ENCODE measurements at places on chromosomes 16 and 17. TPM values are rescaled to one million over a fixed set of nuclear protein-coding genes. Genes with fewer than 3 reads are reported as not detected.

DNA sequence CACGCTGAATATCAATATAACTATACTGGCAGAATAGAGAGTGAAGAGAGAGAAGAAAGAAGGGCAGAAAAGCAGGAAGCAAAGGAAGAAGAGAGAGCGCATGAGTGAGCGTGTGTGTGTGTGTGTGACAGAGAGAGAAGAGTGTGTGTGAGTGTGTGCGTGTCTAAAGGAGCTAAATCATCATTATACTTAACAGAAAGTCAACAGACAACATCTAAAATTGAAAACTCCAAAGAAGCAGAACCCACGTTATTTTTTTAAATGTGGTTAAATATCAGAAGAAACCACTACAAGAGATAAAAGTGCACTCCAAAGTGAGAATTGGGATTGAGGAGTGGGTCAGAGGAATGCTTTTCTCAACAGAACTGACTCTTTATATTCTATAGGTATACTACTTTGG, 77.2 kb downstream of the BRIP1 start:
- no peak for DNase-seq

DNA sequence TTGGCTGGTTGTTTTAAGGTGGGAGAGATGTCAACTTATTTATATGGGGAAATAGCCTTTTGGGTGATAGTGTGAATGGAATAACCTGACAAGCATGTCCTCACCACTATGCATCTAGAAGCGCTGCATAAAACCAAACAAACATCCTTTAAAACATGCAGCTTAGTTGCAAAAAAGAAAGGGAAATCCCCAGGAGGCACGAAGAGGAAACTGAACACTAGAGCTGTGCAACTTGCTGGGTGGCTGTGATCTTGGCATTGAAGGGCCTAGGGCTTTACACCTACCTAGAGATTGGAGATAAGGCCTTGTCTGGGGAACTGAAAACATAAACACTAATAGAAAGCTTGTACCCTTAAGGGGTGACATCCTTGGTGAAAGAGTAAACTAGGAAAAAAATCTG, 7.3 kb downstream of the C16orf54 start:
- no peak for DNase-seq

GRCh38 chr16:81567987-81568748, 123.6 kb downstream of the CMIP start:
- DNase-seq, result no peak

GRCh38 chr17:50685691-50686493, 21.8 kb downstream of the ANKRD40 start:
- DNase-seq, result no peak

- no peak for DNase-seq
These were observed 10.7 kb upstream of the HSD3B7 start for GRCh38 chr16:30974348-30974747.

- no peak for DNase-seq
These were observed 13.1 kb downstream of the MYH11 start for GRCh38 chr16:15843635-15844279.

DNA sequence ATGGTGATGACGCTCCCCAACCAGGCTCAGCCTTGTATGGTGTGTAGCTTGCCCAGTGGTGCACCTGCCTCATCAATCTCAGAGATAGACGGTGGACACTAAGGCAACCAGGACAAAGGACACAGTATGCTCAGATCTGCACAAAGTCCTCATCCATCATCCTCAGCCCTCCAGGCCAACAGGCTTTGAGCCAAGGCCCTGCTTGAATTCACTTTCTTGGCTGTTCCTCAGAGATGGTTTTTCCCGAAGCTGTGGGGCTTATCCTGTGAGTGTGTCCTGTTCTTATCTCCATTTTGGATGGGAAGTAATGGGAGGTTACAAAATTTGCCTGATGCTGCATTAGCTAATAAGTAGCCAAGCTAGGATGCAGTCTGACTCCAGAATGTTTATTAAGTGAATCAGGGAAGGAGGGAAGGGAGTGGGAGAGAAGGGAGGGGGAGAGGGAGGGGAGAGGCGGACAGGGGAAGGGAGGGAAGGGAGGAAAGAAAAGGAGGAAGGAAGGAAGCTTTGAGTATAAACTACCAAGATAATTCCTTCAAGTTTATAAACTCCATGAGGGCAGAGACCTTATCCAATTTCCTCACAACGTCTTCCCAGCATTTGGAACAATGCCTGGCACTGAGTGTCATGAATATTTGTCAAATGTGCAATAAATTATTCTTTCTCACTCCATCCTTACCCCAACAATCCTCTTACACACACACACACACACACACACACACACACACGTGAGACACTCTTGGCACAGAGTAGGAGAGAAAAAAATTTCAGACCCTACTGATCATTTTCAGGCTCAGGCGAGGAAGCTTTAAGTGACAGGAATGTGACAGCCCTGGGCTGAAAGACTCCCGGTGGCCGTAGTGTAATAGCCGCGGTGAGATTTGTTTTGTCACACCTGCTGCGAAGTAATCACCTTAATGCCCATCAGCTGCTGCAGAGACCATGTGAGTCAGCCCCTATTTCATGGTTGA, 84.3 kb downstream of the BMERB1 start:
- DNase-seq, result no peak

DNA sequence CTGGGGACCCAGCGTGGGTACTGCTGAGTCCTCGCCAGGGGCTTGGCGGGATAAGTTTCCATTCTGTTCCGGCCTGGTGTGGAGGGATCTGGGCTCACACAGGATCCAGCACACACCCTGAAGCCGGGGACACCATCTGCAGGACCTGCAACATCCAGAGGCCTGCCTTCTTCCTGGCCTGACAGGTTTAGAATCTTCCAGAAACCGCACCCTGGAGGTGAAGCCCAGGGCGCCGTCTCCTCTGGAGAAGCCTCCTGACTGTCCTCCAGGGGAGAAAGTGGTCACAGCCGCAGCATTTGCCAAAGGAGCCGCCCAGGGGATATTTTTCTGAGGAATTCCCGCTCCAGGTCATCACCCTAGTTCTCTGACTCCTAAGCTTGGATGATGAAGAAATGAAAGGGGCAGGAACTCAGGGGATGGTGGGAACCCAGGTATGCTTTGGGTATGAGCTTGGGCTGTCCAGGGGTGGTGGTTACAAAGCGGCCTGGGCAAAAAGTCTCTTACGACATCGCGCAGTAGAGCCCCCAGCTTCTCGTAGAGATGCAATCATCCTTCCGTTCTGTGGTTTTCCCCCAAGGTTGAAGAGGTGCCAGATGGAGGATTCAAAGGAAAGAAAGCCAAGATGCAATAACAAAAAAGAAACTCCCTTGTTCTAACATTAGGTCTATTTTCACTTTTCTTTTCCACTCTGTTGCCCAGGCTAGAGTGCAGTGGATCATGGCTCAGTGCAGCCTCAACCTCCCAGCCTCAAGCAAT, 9.1 kb upstream of the CRISPLD2 start:
- no peak for DNase-seq

DNA sequence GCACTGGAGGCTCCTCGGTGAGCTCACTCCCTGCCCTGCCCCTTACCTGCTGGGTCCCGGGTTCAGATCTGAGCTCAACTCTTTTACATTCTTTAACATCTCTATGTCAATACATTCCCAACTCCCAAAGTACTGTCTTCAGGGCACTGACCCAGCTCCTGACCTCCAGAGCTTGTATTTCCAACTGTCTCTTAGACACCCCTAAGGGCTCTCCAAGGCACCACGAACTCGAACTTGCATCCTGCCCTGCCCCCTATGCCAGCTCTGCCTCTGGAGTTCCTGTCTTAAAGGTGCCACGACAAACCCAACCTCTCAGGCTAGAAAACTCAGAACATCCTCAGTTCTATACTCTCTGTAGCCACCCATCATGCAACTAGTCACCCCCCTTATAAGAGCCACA, 38.6 kb downstream of the IFT140 start:
- DNase-seq, result no peak

DNA sequence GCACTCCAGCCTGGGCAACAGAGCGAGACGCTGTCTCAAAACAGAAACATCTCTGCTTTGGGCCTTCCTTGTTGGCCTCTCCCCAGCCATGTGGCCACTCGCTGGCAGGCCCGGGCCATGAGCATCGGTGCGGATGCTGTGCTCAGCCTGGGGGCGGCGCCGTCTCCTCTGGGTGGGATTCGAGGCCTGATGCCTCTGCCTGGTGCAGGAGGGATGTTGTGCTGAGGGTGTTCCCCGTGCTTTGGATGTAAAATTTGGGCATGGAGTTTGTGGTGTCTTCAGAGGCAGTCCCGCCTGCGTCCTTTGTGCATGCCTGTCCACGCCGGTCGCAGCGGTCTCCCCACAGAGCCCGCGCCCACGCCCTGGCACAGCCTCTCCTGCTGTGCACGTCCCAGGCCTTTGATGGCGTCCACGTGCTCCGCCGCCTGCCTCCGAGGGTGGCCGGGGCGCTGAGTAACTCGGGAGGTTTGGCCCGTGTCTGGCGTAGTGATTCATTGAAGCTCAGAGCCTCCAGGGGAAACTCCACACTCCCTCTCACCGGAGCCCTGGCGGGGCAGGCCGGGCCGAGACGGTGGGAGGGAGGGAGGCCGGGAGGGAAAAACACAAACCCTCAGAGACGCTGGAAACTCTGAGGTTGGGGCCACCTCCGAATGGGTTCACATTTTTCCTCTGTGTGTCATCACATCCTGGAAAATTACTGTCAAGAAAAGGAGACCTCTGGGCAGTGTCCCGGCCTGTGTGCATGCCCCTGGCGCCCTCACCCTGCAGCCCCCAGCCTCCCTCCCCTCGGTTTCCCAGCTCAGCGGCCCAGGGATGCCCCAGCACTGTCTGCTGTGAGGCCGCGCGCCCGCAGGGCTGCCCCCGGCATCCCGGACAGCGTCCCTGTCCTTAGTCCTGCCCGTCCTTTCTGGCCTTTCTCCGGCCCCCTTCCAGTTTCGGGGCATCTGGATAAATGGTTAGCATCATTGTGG, 19.0 kb downstream of the CENPX start:
- no peak for DNase-seq

DNA sequence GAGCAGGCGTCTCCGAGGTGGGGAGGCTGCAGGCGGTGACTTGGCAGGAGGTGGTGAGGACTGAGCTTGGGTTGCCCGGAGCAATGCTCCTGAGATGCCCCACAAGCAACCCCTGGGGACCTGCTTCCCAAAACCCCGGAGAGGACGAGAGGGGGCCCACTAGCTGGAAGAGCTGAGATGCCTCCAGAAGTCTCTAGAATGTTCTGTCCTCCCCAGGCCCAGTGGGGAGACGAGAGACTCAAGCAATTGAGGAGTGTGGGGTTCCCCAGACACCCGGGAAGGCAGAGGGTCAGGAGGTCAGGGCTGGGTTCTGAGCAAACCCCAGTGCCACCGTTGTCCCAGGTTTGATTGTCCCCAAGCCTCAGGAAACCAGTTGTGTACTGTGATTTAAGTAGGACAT, 21.2 kb upstream of the ATP2C2 start:
- no peak for DNase-seq

DNA sequence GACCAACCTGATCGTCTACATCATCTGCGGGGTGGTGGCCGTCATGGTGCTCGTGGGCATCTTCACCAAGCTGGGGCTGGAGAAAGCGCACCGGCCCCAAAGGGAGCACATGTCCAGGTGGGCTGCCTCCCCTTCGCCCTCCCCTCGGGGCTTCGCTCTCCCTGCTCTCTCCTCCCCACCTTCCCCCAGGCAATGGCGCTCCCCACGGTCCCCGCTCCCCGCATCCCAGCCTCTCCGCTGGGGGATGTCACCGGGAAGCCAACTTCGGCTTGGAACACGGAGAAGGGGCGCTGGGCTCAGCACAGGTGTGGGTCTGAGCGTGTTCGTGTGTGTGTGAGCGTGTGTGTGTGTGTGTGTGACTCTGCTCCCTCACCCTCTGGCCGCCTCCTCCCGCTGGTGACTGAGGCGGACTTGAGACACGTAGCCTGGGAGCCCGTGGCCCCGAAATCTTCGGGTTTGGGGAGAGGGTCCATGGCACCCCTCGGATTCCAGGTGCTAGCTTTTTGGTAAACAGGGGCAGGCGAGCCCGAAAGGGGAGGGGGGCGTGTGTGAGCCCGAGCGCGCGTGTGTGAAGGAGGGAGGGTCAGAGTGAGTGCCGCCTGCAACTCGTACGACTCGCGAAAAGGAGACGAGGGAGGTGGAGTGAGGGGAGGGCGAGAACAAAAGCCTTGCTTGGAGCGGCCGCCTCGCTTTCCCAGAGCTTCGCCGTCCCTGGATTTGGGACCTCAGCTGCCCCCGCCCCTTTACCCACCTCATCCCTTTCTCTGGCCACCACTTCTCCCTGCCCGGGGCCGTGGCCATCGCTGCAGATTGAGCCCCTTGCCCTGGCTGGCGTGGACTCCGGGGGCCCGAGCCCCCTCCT, 1.3 kb downstream of the SHISA9 start:
- DNase-seq, result no peak

DNA sequence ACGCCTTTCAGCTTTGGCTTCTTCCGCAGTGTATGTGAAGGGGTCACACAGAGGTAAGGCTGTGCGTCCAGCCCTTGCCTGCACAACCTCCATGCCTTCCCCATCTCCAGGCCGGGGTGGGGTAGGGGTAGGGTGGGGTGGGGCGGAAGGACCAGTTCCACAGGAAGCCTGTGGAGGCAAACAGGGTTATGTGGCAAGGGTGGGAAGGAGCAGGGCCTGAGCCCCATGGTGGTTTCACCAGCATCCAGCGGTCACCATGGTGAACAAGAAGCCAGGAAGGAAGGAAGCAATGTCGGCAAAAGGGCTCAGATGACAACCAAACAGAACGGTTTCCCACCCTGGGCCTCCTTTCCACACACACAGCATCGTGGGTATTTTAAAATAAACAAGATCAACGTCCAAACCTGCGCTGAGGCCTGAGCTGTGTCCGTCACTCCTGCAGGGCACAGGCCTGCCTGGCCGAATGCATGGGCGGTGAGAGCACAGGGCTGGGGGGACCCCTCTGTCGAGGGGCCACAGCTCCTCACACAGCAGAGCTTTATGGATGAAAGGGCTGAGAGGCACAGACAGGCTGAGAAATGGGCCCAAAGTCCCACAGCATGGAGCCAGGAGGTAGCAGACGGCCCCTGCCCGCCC, 80.5 kb downstream of the ZNF778 start:
- DNase-seq, result no peak

DNA sequence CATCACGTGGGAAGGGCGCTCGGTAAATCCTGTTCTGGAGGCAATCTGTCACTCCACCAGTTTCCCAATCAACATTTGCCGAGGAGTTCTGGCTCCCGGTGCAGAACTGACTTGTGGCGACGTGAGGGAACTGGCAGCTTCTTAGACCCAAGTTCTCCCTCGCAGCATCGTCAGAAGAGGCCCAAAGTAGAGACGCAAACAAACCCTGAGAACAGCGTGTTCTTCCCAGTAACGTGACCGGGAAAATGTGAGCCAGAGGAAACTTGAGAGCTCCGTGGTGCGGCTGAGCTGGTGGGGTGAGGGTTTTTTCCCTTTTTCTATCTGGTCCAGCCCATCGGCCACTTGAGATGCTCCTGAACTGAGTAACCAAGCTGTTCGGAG, 158.9 kb upstream of the CACNG5 start:
- no peak for DNase-seq

- no peak for DNase-seq
These were observed 135.4 kb upstream of the SOX9 start for GRCh38 chr17:71985111-71986039.

Gene ITGB3
- 7.8 TPM for total RNA-seq

Gene RRAD
- total RNA-seq, result 0.52 TPM

Gene RNF40
- 64.5 TPM for total RNA-seq

Gene CCDC200
- total RNA-seq, result 0.60 TPM

Gene SHMT1
- 14.0 TPM for total RNA-seq
